ENCODE measurements at places on chromosomes 4 and X.

DNA sequence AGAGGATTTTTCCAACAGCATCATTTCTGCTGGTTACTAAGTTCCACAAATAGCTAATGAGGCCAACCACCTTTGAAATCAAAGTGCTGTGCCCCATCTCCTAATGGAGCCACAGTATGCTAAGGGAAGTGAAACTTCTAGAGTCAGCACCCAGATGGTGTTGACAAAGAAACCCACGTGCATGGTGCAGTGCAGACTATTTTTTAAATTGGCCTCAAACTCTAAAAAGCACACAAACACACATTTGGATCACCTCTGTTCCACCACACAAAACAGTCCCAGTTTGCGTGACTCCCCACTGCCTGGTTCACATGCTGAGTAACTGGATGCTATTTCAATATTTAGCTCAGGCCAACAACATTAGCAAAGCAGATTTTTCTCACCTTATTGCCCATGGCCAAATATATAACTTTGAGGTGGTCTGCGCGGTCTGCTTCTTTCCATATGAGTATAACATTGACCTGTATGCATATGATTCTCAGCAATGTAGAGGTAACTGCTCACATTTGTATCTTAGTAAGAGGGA lies 69.9 kb downstream of the AMELX start:
- no peak for DNase-seq

DNA sequence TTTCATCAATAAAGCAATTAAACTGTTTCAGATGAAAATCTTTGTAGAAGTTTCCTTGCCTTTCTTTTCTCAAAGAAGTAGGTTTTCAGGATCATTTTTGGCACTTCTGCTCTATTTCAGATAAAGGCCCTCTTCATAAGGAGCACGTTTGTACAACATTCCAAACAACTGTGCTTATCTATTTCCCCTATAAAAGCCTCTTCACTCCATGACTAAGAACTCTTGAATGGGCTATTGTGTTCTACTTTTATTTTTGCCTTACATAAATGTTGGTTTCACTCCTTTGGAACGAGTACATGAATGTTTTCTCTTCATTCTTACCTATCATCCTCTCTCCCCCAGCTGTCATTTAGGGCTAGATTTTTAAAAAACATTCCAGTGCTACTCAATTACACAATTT lies 288.0 kb upstream of the PPP1R2C start:
- no peak for DNase-seq

DNA sequence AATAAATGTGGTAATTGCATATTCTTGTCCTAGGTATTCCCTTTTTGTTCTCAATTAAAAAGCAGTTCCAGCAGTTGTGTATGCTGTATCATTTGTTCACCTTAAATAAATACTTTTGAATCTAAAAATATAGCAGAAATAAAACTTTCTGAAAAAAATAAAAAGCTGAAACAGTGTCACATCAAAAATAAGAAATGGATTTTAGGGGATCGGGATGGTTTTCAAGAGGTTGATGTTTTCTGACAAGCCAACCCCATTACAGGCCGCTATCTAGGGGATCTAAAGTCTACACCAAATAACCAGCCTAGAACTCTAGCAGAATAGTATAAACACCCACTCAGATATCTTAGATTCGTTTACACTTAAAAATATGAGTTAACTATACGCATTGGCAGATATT lies 95.4 kb upstream of the MAML3 start:
- DNase-seq = no peak

- peak; percentile 43 for DNase-seq
Measured at GRCh38 chrX:104318330-104319009, 63.7 kb upstream of the ESX1 start.

DNA sequence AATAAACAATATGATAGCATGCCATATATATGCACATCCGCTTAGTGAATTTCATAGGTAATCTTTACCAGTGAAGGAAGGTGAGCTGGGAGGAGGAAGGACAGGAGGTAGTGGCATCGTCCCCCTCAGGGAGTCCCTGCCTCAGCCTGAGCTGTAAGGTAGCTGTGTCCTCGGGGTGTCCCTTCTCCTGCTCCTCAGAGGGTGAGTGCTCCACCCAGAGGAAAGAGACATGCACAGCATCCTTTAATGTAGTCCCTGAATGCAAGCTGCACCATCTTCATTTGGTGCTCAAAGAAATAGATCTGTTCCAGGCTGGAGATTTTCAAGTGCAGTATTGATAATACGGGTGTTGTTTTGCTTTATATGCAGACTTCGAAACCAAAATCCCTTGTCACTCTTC lies 330.4 kb upstream of the SFRP2 start:
- DNase-seq = no peak

- DNase-seq = no peak
Measured at GRCh38 chrX:48578661-48579128, 4.4 kb downstream of the RBM3 start.

GRCh38 chr4:182513587-182514291 lies 270.5 kb downstream of the TENM3 start:
- DNase-seq = no peak

DNA sequence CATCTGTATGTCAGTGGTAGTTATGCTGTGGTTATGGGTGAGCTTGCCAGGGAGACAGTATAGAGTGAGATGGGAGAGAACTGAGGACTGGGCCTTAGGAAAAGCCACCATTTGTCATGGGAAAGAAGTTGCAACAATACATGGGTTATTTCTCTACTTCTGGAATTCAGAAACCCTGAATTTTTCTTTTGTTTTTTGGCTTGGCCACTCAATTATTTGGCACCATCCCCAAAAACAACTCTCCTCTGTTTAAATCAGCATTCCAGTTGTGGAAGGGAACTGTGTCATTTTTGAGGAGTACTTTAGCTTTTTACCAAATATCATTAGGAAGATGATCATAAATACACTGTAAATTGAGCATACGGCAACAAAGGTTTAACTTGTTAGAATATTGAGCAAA lies 41.1 kb upstream of the ACSL4 start:
- DNase-seq = no peak
